ENCODE measurements at places on chromosomes 4 and X.

DNA sequence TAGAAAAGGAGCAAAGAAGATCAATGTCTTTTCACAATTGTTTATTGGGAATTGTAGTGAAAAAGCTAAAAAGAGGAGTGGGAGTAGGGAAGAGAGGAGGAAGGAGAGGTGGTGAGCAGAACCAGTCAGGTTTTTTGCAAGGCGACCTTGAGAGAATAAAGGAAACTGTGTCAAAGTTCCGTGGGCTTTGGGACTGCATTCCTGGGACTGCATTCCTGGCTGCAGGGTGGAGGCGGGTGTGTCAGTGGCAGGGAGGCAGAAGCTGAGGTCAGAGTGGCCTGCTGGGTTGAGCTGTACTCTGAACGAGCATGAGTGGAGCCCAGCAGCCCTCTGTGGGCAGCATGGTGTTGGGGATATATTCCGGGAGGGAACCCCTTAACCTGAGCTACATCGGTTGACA is 66.8 kb upstream of the UCP1 start:
- DNase-seq: peak; percentile 10

- no peak for DNase-seq
Observed at GRCh38 chrX:133307637-133308498, 89.7 kb upstream of the TFDP3 start.

- no peak for DNase-seq
Observed at GRCh38 chr4:121277194-121278105, 103.4 kb downstream of the QRFPR start.

DNA sequence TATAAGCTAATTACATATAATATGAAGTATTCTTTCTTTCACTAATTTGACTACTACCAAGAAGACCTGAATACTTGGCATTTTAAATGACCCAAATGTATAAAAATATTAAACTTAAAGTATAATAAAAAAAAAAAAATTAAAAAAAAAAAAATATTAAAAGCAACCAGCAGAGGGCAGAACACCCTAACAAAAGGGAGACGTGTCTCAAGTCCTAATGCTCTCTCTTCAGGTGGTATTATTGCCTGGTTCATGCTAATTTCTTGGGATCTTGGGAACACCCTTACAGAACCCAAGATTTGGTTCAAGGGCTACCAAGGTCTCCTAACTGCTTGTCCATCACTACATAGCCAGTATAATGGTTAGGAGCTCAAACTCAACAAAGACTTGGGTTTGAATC is 754.8 kb downstream of the RAB28 start:
- DNase-seq: no peak

DNA sequence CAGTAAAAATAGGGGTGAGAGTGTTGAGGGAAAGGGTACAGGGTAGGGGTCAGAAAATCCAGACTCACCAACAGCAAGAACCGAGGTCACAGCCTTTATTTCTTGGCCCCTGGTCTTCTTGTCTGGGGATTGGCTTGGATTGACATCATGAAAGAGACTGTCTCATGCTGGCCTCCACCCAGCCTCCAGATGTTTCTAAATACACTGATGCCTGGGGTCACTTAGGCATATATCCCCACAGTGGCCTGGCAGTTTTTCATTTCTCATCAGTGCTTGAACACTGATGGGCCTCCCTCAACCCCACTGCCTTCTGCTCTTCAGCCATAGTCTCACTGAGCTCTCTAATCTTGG is 173.9 kb downstream of the RTL9 start:
- DNase-seq: no peak

GRCh38 chr4:84631573-84631972 is 48.6 kb downstream of the CDS1 start:
- no peak for DNase-seq

GRCh38 chr4:122845760-122846159 is 19.1 kb downstream of the FGF2 start:
- no peak for DNase-seq

DNA sequence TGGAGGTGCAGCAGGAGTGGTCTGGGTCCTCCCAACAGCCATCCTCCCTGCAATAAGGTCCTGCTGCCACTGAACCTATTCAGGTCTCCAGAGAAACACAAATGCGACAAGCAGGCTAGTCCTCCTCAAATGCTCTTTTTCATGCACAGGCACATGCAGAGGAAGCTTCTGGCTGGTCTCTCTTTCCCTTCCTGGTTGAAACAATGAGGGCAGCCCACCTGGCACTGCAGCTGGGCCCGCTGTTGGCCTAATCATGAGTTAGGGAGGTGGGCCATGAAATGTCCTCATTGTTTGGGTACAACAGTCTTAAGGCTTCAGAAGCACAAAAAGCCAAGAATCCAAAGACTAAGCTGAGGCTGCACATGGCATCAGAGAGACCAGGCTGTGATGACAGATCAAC is 151.0 kb downstream of the SH3KBP1 start:
- no peak for DNase-seq

DNA sequence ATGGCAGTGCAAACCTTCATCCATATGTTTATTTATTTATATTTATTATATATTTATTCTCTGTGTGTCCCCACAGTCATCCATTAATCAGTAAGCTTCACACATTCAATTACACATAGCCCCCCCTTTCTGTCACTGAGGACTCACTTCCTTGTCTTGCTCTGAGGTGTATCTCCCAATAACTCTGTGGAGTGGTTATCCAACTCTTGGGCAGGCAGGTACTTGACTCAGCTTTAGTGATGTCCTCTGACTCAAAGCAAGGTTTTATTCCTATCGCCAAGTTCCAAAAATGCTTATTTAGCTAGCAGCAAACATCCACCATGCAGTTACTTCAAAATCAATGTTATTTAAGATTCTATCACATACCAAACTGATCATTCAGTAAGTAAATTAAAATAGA is 25.2 kb upstream of the NDP start:
- no peak for DNase-seq

- DNase-seq: no peak
Observed at GRCh38 chrX:10420134-10420533, 200.3 kb downstream of the MID1 start.

DNA sequence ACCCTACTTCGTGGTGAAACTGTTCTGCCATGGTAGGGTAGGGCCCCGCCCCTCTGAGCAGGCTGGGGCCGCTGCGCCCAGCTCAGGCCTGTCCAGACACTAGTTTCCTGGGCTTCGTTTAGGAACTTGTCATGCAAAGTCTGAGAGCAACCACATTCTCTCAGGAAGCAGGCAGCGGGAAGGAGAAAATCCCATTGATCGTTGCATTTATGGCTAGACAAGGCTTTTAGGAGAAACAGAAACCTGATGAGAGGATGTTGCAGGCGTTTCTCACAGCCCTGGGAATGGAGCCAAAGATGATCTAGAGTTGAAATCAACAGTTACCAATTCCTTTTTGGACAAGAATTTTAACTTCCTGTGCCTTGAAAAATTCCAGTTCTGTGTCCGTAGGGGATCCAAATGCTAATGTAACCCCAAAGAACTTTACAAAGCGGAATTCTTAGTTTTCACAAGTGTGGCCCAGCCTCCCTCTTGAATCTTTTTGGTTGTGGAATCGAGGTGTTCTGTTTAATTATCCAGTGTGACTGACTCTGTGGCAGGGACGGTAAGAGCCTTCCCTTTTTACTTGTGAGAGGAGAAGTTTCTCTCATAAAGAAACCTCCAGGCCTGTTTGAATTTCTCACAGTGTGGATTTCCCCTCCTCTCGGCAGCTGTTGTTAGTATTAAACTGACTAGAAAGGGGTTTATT is 4.5 kb upstream of the CXCL9 start:
- no peak for DNase-seq

GRCh38 chr4:48706736-48707135 is 73.3 kb downstream of the FRYL start:
- DNase-seq: no peak

DNA sequence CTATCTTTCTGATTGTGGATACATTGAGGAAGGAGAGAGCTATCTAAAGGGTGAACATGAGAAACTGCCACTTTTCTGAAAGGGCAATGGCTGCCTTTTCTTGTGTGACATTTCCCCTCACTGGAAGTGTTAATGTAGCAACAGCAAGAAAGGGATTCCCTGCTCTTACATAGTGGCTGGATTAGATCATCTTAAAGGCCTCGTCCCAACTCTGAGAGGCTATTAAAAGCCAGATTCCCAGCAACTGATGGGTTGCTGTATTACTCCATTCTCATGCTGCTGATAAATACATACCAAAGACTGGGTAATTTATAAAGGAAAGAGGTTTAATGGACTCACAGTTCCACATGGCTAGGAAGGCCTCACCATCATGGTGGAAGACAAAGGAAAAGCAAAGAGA is 33.7 kb upstream of the ADH7 start:
- no peak for DNase-seq

GRCh38 chr4:41644288-41644914 is 104.1 kb downstream of the PHOX2B start:
- DNase-seq: peak; percentile 13

DNA sequence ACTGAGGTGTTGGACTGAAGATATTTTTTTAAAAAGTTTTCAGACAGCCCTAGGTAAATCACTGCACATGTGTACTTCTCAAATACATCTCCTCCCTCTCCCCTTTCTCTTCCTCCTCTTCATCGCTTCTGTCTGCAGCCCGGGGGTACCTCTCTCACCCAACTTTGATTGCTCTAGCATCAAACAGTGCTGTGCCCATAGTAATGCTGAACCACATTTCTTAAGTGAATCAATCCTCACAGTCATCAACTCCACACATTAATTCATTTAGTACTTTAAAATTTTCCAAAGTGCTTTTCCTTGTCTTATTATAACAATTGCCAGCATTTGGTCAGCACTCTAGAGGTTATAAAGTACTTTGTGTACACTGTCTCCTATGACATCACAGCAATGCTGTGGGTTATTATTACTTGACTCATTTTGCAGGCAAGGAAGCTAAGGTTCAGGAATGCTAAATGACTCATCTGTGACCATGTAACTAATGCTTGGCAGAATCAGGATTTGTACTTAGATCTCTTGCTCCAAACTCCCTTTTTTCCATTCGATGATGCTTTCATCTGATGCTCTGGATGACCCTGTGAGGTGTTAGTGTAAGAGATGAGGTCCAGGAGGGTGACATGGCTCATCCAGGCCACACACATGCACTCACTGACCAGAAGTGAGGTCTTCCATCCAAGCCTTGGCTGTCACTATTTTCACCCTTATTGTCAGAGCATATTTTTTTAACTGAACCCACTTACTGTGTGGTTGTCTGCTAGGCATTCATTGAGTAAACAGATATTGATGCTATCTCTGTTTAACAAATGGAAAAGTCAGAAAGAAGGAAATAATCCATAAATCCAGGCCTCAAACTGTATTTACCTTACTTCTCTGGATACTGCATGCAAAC is 58.8 kb downstream of the RHOH start:
- peak; percentile 94 for DNase-seq

- peak; percentile 9 for DNase-seq
Observed at GRCh38 chr4:77358315-77358928, 201.4 kb downstream of the CCNG2 start.

DNA sequence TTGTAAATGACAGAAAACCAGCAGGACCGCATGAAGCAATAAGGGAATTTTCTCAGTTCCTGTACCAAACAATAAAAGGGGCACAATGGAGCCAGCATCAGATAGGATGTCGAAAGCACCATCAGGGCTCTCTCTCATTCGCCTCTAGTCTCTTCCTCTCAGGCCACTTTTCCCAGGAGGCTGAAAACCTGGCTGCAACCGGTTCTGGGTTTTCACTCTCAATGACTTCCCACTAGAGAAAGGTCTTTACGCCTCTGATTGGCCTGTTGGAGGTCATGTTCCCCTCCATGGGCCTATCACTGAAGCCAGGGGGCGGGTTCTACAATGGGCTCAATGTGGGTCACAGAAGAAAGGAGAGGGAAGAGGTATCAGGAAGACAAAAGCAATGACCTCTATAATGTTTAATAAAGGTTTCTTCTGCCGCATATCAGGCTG is 29.3 kb downstream of the ZNF827 start:
- no peak for DNase-seq

- no peak for DNase-seq
Observed at GRCh38 chr4:1183985-1184773, 11.8 kb upstream of the SPON2 start.

DNA sequence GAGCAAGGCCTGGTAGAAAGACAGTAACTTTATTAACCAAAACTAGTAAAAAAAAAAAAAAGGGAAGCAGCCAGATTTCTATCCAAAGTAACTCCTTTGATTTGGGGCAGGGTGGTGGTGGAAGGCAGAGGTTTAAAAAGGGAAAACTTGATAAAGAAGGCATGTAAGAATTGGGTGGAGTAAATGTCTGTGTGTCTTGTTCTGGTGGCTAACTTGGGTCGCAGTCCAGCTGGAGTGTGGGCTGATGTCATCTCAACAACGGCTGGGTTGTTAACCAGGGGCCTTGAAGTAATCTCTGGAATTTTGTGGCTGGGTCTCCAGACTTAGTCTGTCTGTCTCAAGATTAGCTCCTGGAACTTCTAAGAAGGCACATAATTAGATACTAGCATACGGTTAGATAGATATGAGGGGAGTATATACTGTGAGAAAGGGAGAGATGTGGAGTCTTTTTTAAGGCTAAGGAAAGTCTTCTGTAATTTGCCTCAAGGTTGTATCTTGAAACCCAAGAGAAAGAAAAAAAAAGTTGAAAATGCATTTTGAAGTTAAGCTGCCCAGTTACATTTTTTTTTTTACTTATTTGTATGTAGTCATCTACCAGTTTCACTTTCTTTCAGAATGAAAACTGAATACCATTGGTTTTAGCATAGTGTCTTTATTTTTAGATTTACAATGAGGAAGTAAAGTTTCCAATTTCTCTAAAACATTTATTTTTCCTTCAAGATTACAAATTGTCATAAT is 48.3 kb downstream of the MTHFD2L start:
- no peak for DNase-seq

GRCh38 chrX:130213376-130213775 is 41.6 kb downstream of the RAB33A start:
- no peak for DNase-seq

DNA sequence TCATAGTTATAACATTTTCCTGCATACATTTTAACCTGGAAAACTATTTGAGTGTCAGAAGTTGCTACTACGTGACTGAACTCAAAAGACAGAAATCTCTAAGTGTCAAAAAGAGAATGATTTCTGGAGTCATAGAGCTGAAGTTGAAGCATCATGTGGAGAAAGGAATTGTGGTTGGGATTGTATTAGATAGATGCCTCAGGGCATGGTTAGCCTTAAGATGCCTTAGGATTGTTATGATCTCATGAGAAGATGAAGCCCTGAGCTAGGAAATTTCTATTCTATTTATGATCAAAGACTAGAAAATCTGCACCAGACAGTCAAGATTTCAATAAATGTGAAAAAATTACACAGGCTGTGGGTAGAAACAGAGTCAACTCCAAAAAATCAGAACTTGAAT is 20.2 kb downstream of the EPGN start:
- no peak for DNase-seq

- no peak for DNase-seq
Observed at GRCh38 chrX:117543885-117544284, 572.7 kb downstream of the KLHL13 start.

DNA sequence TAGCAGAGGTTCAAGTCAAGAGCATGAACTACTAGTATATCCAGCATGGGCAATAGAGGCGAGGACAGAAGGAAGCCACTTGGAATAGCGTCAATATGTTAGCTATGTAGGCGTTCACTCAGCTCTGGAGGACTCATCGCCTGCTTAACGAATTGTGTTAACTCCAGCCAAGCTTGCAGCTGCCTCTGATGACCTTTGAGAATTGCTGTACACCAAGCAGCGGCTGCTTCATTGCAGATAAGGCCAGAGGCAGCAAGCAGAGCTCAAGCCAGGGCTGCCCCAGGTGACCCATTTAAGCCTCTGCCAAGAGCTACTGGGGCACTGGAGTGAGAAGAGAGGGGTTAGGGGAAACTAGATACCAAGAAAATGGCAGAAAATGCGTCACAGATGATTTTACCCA is 160.2 kb upstream of the IGFBP7 start:
- no peak for DNase-seq

GRCh38 chr4:236028-236427 is 69.2 kb downstream of the ZNF732 start:
- DNase-seq: no peak

GRCh38 chr4:7324651-7325121 is 110.0 kb downstream of the PSAPL1 start:
- DNase-seq: no peak

All from non-pigmented ciliary epithelial cell (primary cell).